ENCODE measurements at places on chromosomes 2 and 18. TPM values are rescaled to one million over a fixed set of nuclear protein-coding genes. Genes with fewer than 3 reads are reported as not detected.

- H3K4me1 ChIP-seq, result no peaks in the 10 kb centered on the region
- H3K27ac ChIP-seq, result no peak overlapping the region
- H3K4me3 ChIP-seq, result no peak overlapping the region
- no peaks in the 10 kb centered on the region for H3K27me3 ChIP-seq
Measured at GRCh38 chr2:228378696-228379425, 197.4 kb upstream of the SPHKAP start.

DNA sequence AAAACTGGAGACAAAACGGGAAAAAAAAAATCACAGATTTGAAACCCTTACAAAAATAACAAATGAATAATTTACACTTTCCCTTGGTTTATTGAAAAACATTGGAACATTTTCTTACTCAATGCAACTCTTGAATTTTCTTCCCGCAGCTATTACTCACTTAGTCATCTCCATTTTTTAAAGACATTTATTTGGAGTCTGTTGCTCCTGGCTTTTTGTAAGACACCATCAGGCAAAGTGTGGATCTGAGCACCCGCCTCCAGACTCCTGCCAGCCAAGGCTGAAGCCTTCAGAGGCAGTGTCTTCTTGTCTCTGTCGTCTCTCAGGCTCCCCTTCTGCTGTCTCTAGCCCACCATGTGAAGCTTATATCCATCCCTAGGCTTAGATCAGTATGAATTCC is 46.2 kb downstream of the TRIB2 start:
- no peaks in the 10 kb centered on the region for H3K36me3 ChIP-seq
- H3K27me3 ChIP-seq, result peaks cover 3% of the 10 kb centered on the region
- DNase-seq, result no peak

DNA sequence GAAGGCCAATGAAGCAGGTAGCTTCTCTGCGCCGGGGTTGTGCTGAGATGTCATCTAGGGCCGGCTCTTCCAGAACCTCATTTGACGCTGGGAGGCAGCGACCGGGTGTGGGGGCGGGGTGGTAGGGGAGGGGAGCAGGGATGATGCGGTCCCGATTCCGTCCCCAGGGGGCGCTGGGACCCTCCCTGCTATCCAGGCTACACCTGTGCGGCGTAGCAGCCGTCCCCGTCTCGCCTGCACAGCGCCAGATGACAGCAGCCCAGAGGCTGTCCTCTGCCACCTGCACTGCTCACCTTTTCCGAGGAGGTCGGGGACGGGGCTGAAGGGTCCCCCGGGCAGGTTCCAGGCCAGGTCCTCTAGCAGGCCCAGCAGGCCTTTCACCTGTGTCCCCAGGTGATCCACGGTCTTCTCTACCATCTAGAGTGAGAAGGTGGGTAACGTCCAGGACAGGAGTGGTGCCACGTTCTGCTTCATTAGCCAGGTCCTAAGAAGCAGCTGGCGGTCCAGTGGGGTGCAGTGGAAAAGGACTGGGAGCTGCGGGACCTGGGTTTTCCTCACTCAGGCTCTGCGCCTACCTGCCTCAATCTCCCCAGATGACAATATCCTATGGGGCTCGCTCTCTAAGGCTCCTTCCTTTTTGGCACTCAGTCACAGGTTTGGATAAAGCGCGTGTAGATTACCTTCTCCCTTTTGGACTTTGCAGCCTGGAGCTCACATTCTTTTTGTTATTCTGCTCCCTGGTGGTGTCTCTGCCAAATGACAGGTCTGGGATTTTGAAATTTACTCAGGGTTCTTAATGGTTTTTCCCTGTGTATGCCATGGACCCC is 56.0 kb upstream of the RAB6C start:
- DNase-seq, result no peak
- no peaks in the 10 kb centered on the region for H3K4me1 ChIP-seq
- H3K36me3 ChIP-seq, result no peaks in the 10 kb centered on the region

DNA sequence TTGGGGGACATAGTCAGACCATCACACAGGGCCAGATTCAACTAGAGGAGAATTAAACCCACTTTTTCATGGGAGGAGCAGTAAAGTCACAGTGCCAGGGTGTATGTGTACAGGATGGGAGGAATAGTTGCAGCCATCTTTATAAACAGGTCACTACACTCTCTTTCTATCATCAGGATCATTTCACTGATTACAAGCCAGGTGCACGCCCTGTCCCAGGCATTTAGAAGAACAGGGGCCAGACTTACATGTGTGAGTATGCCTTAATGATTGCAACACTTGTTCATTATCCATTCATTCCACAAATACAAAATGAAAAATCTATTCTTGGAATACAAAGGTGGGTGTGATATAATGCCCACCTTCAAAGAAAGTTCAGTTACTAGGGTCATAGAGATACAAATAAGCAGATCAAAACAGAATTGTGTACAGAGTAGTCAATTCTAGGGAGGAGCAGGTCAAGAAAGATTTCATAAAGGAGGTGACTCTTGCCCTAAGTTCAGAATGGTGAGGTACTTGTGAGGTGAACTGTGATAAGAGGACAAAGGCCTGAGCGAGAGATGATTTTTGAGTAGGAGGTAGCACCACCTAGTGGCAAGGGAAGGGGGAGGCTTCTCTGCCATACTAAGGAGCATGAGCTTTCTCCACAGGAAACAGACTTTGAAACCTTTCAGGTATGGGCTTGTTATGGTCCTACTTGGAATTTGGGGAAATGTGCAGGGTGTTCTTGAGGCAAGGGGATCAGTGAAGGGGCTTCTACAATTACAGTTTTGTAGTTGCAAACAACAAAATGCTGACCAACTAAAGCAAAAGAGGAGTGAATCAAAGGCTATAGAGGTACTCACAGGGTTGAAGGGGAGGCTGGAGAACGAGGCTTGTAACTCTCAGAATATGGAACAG is 156.3 kb downstream of the SUCLG1 start:
- no peaks in the 10 kb centered on the region for H3K27me3 ChIP-seq
- H3K36me3 ChIP-seq, result no peaks in the 10 kb centered on the region
- no peak overlapping the region for H3K4me3 ChIP-seq
- H3K4me1 ChIP-seq, result no peaks in the 10 kb centered on the region
- H3K27ac ChIP-seq, result no peak overlapping the region

DNA sequence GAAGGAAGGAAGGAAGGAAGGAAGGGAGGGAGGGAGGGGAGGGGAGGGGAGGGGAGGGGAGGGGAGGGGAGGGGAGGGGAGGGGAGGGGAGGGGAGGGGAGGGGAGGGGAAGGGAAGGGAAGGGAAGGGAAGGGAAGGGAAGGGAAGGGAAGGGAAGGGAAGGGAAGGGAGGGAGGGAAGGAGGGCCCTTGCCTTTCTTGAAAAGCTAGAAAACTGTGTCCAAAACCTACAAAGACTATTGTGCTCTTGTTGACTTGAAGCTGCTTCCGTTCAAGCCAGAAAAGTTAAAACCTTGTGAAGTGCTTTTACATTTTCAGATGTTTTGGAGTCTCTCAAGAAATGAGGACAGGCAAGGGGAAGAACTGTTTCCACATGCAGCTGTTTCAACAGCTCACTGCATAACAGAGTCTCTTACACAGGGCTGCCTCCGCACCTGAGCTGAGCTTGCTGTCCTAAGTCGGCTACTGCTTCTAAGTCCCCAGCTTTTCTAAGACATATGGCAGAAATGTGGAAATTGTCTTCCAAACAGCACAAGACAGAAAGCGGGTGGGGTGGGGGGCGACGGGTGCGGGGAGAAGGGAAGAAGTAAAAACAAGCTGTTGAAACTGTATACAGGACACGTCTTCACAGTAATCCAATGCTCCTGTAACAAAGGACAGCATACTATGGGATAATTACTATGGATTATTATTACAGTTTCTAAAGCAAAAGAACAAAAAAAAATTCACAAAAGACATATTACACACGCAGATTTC is 46.1 kb downstream of the BCL11A start:
- peaks cover 45% of the 10 kb centered on the region for H3K4me1 ChIP-seq
- no peaks in the 10 kb centered on the region for H3K36me3 ChIP-seq
- H3K4me3 ChIP-seq, result no peak overlapping the region
- H3K27me3 ChIP-seq, result no peaks in the 10 kb centered on the region
- no peak for DNase-seq
- H3K27ac ChIP-seq, result peak overlapping the region; percentile 73

- H3K27me3 ChIP-seq, result no peaks in the 10 kb centered on the region
- no peak overlapping the region for H3K27ac ChIP-seq
- H3K4me1 ChIP-seq, result no peaks in the 10 kb centered on the region
- H3K4me3 ChIP-seq, result no peak overlapping the region
Measured at GRCh38 chr2:70380621-70381020, 78.8 kb upstream of the FAM136A start.

DNA sequence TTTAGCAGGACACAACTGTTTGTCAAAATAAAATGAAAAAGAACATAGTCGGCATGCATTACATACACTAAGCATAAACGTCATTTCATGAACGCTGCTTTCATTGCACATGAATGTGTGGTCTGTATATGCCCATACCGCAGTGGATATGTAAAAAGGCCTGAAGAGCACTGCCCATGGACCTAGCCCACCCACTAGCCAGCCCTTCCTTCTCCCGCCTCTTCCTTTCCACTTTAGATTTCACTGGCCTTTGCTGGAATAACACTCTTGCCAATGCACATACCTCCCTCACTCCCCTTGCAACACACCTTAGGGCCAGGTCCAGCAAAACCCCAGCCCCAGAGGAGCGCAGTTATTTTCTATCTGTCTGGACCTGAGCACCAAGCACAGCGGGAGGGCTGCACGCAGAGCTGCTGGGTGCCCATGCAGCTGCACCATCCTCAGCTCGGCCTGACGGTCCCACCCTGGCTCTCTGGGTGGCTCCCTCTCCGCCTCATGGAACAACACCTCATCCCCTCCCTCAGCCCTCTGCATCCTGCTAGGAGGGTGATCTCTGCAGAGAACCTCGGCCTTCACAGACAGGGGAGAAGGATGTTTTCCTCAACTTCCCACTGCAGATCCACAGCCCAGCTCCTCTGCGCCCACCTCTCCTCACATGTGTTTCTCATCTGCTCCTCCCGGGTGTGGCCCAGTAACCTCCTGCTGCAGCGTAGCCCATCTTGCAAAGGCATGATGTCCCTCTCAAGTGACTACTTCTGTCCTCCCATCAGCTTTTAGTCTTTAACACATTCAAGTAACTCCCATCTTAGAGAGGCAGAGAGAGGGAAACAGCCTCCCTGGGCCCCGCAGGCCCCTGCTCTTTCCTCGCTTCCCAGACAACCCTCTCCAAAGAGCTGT is 72.7 kb downstream of the FBXO15 start:
- no peaks in the 10 kb centered on the region for H3K27me3 ChIP-seq
- peaks cover 1% of the 10 kb centered on the region for H3K4me1 ChIP-seq
- DNase-seq, result no peak
- no peak overlapping the region for H3K27ac ChIP-seq
- no peaks in the 10 kb centered on the region for H3K36me3 ChIP-seq
- no peak overlapping the region for H3K4me3 ChIP-seq

GRCh38 chr2:100237770-100238169 is 84.5 kb downstream of the LONRF2 start:
- peaks cover 17% of the 10 kb centered on the region for H3K4me1 ChIP-seq
- no peak for DNase-seq
- no peaks in the 10 kb centered on the region for H3K27me3 ChIP-seq
- H3K27ac ChIP-seq, result no peak overlapping the region
- no peak overlapping the region for H3K4me3 ChIP-seq
- no peaks in the 10 kb centered on the region for H3K36me3 ChIP-seq

DNA sequence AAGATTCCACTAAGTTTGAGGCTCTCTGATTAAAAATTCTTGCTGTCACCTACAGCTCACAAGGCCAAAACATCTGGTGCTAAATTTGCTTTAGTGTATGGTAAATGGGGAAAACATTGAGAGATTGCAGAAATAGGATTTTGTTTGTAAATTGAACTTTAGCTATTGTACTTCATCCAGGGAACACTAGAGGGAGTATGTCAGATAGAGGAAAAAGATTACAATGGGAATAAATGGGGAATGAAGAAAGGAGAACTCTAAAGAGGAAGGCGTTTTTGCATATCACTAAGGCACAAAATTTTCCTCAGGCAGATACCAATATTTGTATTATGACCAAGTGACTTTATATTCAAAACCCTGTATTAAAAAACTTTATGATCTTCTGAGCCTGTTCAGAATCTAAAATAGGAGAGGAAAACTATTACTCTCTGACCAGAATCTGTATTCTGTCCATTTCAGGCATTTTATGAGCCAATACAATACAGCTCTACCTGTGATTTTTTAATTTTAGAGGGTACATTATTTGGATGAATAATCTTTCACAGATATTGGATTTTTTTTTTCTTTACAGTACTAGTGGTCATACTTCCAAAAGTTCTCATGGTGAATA is 52.3 kb upstream of the ITGB6 start:
- peak; percentile 35 for DNase-seq
- H3K4me3 ChIP-seq, result no peak overlapping the region
- no peaks in the 10 kb centered on the region for H3K27me3 ChIP-seq
- no peak overlapping the region for H3K27ac ChIP-seq
- no peaks in the 10 kb centered on the region for H3K36me3 ChIP-seq

GRCh38 chr2:144516981-144517865 is 2.7 kb downstream of the ZEB2 start:
- peaks cover 34% of the 10 kb centered on the region for H3K4me1 ChIP-seq
- peak overlapping the region; percentile 92 for H3K4me3 ChIP-seq
- H3K36me3 ChIP-seq, result peaks cover 34% of the 10 kb centered on the region
- DNase-seq, result peak; percentile 87
- H3K27ac ChIP-seq, result peak overlapping the region; percentile 99
- H3K27me3 ChIP-seq, result no peaks in the 10 kb centered on the region

- H3K4me1 ChIP-seq, result peaks cover 40% of the 10 kb centered on the region
- no peak overlapping the region for H3K4me3 ChIP-seq
- no peaks in the 10 kb centered on the region for H3K36me3 ChIP-seq
- no peaks in the 10 kb centered on the region for H3K27me3 ChIP-seq
- H3K27ac ChIP-seq, result no peak overlapping the region
Measured at GRCh38 chr2:43311276-43311675, 84.9 kb upstream of the ZFP36L2 start.

The MLPH gene
- not detected for polyA plus RNA-seq

The CNTNAP5 gene
- not detected for polyA plus RNA-seq

The CD207 gene
- polyA plus RNA-seq, result 0.05 TPM

Measured in CD14-positive monocyte (primary cell).